ENCODE measurements at places on chromosomes 12 and 14.
A peak's percentile ranks its signal among the peaks of the same experiment; 100 is the strongest.

- no peak for DNase-seq
Measured at GRCh38 chr12:2919249-2919648, 28.6 kb downstream of the TULP3 start.

- DNase-seq, result no peak
Measured at GRCh38 chr12:113075137-113075683, 18.7 kb downstream of the DTX1 start.

GRCh38 chr14:68416171-68416570 is 376.7 kb downstream of the ZFP36L1 start:
- DNase-seq, result no peak

- no peak for DNase-seq
Measured at GRCh38 chr12:123035841-123036240, 55.4 kb downstream of the ARL6IP4 start.

DNA sequence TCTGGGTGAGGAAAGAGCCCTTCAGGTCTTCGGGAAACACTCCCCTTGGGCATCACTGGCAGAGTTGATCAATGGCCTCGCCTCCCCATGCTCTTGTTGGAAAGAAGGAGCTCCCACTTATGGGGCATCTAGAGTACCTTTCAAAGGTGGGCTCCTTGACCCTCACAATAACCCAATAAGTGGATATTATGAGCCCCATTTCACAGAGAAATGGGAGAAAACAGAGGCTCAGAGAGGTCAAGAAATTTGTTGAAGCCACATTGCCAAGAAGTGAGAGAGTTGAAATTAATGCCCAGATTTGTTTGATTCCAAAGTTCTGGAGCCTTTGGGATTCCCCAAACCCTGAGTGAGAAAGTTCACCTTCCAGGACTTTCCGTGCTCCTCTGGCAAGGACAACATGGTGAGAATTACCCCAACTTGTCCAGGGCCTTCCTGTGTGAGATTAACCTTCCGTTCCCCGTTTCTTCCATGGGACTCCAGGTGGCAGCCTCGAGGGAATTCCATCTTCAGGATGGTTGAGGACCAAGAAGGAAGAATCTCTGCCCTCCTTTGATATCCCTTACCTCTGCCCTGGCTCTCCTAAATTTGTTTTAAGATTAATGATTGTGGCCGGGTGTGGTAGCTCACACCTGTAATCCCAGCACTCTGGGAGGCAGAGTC is 7.5 kb upstream of the CHD4 start:
- no peak for DNase-seq

GRCh38 chr12:108770269-108770829 is 39.0 kb upstream of the CORO1C start:
- DNase-seq, result no peak

- DNase-seq, result no peak
Measured at GRCh38 chr14:54669721-54670561, 103.0 kb downstream of the SAMD4A start.

DNA sequence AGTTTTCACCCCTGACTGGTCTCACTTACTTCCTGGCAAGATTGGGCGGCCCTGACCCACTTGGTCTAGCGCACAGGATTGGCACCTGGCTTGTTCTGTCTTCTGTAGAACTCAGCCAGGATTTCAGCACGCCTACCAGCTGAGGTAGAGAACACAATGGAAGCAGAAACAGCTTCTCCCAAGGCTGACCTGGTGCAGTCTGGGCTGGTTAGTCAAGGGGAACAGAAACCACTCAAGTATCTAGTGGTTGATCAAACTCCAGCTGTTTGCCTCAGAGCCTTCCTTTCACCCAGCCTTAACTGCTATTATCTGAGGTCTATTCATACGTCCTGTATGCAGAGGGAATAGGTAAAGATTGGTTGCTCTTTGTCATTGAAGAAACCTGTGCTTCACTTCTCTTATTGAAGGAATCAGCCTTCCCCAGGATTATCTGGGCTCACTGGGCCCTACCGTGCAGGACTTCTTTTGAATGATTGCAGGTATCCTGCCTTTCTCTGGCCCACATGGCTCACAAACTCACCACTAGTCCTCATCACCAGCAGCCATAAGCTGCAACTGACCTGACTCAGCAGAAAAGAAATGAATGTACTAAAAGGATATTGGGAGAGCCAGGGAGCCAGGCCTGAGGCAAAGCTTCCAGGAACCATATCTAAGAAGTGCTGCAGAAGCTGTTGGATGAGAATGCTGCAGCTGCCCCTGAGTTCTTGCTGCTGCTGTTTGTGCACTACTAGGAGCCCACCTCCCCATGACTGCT is 2.5 kb upstream of the PLEKHD1 start:
- DNase-seq, result peak; percentile 11

GRCh38 chr14:24143511-24143910 is 2.1 kb upstream of the EMC9 start:
- no peak for DNase-seq

- no peak for DNase-seq
Measured at GRCh38 chr14:63478437-63478852, 64.7 kb downstream of the PPP2R5E start.
